ENCODE measurements at places on chromosomes 4 and X. TPM values are rescaled to one million over a fixed set of nuclear protein-coding genes. Genes with fewer than 3 reads are reported as not detected.

The YIPF7 gene
- total RNA-seq, result not detected

DNA sequence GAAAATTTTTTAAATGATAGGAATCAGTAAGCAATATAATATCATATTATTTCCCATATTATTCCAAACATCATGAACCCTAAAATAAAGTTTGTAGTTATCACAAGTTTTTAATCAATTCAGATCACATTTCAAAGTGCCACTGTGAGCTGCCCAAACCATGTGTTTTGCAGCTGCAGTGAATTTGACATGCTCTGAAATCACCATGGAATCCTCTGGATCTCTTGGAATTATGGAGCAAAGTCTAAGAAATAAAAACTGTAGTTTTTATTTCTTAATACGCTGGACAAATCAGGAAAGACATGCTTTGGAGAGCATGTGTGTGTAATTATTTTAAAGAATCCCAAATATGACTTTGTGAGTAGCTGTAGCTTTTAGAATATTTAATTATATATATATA, 262.7 kb downstream of the ANKRD50 start:
- no peaks in the 10 kb centered on the region for H3K27me3 ChIP-seq
- peaks cover 9% of the 10 kb centered on the region for H3K4me1 ChIP-seq
- H3K4me3 ChIP-seq, result no peak overlapping the region
- H3K36me3 ChIP-seq, result no peaks in the 10 kb centered on the region

- no peak for DNase-seq
- no peaks in the 10 kb centered on the region for H3K27me3 ChIP-seq
- H3K36me3 ChIP-seq, result no peaks in the 10 kb centered on the region
- H3K4me1 ChIP-seq, result no peaks in the 10 kb centered on the region
- H3K4me3 ChIP-seq, result no peak overlapping the region
- H3K27ac ChIP-seq, result no peak overlapping the region
Observed at GRCh38 chr4:178632415-178632814, 1190.2 kb upstream of the AGA start.

GRCh38 chr4:7968262-7968896, 28.7 kb upstream of the AFAP1 start:
- DNase-seq, result no peak
- no peak overlapping the region for H3K4me3 ChIP-seq
- H3K27ac ChIP-seq, result no peak overlapping the region
- H3K27me3 ChIP-seq, result no peaks in the 10 kb centered on the region
- H3K36me3 ChIP-seq, result no peaks in the 10 kb centered on the region

GRCh38 chr4:55540271-55540670, 6.4 kb downstream of the CLOCK start:
- DNase-seq, result no peak
- H3K27ac ChIP-seq, result no peak overlapping the region
- no peaks in the 10 kb centered on the region for H3K36me3 ChIP-seq
- H3K4me3 ChIP-seq, result no peak overlapping the region
- H3K27me3 ChIP-seq, result no peaks in the 10 kb centered on the region

DNA sequence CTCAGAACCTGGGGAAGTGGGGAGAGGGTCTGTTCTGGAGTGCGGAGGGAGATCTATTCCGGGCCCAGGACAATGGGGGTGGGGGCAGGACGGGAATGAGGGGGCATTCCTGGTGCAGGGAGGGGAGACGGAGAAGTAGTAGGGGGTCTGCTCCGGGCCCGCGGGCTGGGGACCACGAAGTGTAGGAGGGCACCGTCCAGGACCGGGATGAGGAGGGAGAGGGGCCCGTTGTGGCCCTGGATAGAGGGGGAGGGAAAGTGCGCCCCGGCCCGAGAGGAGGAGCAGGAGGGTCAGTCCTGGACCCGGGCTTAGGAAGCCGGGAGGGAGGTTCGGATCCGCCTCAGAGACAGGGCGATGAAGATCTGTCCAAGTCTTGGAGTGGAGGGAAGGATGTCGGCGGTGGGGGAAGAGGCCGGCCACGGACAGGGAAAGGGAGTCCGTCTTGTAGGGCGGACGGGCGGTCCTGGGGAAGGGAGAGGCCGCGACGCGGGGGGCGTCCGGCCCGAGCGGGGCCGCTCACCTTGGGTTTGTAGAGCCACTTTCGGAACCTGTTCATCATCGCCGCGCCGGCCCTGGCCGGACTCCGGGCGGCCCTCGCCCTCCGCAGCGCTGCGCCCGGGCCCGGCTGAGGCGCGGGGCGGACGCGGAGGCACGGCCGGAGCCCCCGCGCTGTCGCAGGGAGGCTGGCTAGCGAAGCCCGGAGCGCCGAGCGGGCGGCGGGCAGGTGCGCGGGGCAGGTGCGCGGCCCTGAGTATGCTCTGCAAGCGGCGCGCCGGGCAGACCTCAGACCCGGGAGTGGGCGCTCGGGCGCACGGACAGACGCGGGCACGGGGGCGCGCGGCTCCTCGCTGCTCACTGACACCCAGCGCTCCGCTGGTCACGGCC, at the start of gene ZFYVE28:
TSS of gene ZFYVE28 (minus strand) at position 881 of the 885 bp plus-strand sequence. CDS start at position 559, 322 bp downstream.
- peaks cover 95% of the 10 kb centered on the region for H3K27me3 ChIP-seq
- H3K27ac ChIP-seq, result no peak within 1 kb of the TSS
- peaks cover 11% of the 10 kb centered on the region for H3K4me1 ChIP-seq
- H3K4me3 ChIP-seq, result peak within 1 kb of the TSS; percentile 55

DNA sequence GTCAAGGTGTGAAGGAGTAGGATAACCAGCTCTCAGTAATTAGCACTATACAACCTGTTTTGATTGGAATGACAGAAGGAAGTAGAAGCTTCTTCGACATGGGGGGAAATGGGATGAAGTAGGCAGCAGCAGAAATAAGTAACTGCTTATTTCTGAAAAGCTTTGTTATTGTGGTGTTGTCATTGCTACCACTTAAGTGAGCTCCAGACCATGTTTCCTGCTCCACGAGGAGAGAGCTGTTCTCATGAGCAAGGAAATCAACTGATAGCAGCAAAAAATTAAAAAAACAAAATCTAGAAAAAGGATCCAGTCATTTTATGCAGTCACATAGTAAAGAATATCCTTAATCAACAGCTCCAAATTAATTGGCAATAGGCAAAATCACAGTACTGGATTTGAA, 106.1 kb upstream of the TLL1 start:
- H3K36me3 ChIP-seq, result no peaks in the 10 kb centered on the region
- no peak overlapping the region for H3K27ac ChIP-seq
- H3K4me1 ChIP-seq, result no peaks in the 10 kb centered on the region
- H3K4me3 ChIP-seq, result no peak overlapping the region

DNA sequence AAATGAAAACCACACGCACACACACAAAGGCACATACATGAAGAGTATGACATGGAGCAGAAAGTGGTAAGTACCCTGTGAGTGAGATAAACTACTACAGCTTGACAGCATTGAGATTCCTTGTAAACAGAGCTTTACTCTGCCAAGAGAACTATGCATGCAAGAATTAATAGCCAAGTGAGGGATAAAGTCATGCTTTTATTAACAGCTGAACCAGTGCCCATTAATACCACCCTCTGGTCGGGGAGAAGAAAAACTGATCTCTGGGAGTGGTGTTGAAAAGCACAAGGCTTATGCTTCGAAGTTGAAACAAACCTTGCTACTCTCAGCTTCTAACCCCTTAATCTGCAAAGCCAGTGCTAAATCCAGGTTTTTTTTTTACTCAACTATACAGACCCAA, 95.9 kb upstream of the C1QTNF7 start:
- no peaks in the 10 kb centered on the region for H3K4me1 ChIP-seq
- H3K27me3 ChIP-seq, result no peaks in the 10 kb centered on the region
- no peak overlapping the region for H3K4me3 ChIP-seq
- no peak for DNase-seq
- H3K27ac ChIP-seq, result no peak overlapping the region

DNA sequence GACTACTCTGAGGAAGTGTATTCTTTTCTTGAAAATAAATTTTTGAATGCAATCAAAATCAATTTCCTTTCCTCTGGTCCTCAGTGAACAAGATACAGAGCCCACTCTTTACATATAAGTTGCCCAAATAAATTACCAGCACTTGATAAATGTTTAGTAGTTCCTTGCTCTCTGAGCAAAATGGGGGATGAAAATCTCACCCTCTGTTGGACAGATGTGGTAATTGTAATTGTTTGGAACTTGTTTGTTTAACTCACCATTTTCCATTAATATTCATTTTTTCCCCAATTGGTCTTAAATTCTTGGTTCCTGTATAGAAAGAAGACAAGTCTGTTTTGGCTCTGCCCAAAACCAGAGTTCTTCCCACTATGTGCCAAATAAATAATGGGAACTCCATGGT, 146.3 kb downstream of the LDB2 start:
- no peak overlapping the region for H3K4me3 ChIP-seq
- no peak overlapping the region for H3K27ac ChIP-seq
- H3K4me1 ChIP-seq, result no peaks in the 10 kb centered on the region
- DNase-seq, result no peak
- H3K27me3 ChIP-seq, result no peaks in the 10 kb centered on the region

Measured in neural progenitor cell (in vitro differentiated cells).